ENCODE measurements at places on chromosomes 5 and 9.

- ATAC-seq = no peak
These were observed 266.0 kb downstream of the DTWD2 start for GRCh38 chr5:118722122-118723020.

DNA sequence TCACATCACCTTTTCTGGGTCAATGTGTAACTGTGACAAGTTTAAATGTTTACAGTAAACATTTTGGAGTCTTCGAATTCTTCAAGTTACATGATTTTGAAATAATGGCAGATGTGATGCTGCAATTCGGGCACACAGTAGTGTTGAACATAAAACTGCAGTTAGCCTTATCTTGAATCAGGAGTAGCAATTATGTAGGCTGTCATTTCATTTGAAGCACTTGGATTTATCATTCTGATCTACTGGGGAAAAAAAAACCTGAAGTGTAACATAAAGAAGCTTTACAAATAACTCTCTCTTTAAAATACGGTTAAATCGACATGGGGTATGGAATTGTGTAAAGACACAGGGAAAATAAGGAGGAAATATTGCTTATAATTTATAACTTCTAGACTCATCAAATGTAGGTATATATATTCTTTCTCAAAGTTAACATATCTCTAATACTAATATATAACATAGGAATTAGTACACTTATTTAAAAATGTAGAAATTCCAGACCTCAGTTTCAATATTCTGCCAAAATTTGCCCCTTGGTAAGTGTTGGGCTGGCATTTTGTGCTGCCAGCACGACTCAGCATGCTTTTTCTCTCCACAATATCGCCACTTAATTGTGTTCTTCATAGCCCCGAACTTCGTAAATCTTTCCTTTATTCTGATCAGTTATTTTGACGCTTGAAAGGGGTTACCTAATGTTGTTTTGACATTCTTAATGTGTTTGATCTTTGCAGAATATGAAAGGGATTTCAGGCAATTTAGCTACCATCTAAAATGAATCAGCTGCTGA is 226.7 kb downstream of the PRR16 start:
- no peak for ATAC-seq

- no peak for ATAC-seq
These were observed 127.7 kb downstream of the DIRAS2 start for GRCh38 chr9:90514877-90515276.

DNA sequence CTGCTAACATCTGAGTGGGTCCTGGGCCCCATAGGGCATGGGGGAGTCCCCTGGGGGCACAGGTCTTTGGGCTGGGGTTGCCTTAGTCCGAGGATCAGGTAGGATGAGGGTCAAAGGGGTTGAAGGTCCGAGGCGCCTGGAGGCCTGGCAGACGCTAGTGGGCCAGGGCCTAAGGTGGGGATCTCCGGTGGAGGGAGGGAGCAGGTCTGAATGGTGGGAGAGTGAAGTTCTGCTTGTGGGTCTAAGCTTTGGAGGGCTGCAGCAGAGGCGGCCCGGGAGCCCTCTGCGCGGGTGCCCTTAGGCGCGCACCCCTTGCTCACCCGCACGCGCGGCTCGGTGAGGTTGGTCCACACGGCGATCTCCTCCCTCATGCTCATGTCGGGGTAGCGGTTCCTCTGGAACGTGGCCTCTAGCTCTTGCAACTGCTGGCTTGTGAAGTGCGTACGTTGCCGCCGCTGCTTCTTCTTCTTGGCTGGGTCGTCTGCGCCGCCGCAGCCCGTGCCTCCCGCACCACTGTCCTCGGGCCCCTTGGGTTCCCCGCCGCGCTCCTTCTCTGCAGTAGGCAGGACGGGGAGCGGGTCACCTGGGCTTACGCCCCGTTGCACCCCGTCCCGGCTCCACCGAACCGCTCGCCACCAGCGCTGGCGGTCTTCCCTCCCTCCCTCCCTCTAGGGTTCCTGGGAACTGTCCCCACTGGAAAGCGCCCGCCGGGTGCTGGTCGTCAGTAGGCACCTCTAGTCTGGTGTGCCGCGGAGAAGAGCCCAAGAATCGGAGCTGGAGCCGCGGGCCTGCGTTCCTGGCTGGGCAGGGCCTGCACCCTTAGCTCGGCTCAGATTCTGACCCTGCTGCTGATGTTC is 2.8 kb downstream of the PITX1 start:
- ATAC-seq = no peak

DNA sequence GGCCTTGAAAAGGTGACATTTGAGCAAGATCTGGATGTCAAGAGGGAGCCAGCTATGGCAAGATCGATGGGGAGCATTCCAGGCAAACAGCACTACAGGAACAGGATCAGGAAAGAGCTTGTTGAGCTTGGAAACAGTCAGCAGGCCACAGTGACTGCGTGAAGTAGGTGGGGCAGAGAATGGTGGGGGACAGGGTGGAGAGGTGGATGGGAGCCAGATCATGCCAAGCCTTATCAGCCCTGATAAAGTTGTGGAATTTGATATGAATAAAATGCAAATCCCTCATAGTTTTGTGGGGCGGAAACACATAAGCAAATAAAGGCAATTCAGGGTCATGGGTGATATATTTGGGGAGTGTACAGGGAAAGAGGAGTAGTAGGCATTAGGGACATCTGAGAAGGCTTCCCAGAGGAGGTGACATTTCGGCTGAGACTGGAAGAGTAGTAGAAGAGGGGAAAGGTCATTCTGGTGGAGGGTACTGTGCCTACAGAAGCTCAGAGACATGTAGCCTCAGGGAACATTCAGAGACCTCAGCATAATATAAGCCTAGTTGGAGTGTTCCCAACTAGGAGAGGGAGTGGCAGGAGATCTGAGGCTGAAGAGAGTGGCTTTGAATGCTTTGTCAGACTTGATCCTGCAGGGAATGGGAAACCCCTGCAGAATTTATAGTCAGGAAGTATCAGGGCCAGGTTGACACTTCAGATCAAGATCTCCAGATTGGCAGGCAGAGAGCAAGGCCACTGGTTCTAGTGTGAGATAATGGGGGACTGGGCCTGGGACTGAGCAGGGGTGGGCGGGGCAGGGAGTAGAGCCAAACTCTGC is 9.7 kb upstream of the CYSTM1 start:
- no peak for ATAC-seq

DNA sequence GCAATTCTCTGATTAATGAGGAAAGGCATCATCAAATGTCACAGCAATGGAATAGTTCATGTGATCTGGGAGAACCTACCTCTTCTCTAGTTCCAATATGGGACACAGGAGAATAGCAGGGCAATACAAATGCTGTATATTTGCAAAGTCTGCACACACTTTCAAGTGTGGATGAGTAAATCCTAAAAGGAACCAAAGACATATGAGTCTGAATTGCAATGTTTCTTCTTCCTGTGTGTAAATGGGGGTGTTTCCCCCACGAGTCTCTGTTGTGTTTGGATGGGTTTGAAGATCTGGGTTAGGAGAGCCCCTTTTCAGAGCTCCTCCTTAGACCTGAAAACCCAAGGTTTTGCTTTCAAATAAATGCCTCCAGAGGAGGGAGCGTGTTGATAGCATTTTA is 26.9 kb downstream of the SLC46A2 start:
- ATAC-seq = no peak

- peak; percentile 39 for ATAC-seq
These were observed at the start of gene SPATA6L for GRCh38 chr9:4666042-4666699. Gene SPATA6L (minus strand): TSS chr9:4666480. CDS start chr9:4666250, 230 bp downstream.

DNA sequence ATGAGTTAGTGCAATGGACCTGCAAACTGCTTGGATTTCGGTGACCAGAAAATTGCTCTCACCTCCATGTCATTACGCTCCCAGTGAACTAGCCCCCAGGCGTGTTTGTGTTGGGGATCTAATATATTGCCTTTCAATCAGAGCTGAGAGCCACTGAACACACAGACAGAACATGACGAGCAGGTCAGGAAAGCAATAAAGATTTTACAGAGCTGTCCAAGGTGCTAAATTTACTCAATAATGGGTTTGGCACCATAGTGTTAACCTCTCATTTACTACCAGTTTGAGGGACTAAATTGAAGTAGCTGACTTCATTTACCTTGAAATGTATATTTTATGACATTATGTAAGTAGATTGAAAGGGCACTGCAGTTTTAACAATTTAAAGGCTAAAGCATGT is 383.0 kb downstream of the EBF1 start:
- ATAC-seq = no peak

GRCh38 chr9:105859428-105860091 is 165.2 kb downstream of the TMEM38B start:
- no peak for ATAC-seq

DNA sequence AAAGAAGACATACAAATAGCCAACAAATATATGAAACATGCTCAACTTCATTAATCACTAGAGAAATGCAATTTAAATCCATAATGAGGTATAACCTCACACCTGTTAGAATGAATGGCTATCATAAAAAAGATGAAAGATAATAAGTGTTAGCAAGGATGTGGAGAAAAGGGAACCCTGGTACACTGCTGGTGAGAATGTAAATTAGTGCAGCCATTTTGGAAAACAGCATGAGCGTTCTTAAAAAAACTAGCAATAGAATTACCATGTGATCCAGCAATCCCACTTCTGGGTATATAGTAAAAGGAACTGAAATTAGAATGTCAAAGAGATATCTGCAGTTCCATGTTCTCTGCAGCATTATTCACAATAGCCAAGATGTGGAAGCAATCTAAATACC is 64.2 kb upstream of the CEP78 start:
- ATAC-seq = no peak

DNA sequence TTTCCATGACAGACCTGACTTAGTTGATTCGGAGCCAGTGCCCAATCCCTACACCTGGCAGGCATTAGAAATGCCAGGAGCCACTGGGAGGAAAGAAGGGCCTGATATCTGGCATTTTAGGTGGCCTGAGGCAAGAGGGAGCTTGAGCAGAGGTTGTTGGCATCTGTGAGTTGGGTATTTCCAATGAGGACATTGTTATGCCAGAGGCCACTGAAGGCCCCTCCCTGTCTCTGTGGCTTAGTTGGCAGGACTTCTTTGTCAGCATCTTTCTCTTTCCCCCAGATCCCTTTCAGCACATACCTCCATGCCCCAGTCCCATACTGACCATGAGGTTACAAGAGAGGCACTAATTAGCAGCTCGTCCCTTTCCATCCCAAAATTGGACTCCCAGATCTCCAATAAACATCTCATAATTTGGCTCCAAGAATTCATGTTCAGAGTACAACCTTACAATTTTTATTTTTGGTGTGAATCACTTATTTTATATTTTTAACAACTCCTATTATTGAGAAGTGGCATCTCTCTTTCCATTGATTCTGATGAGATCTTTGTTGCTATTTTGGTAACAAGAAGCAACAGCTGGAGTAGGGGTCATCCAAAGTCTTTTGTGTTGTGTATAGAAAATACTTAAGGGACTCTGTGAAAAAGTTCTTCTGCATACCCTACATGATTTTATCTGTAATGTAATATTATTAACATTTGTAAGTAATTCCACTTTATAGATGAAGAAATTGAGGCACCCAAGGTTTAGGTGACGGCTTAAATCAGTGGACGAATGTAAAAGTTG is 68.6 kb upstream of the MAP3K1 start:
- ATAC-seq = no peak

DNA sequence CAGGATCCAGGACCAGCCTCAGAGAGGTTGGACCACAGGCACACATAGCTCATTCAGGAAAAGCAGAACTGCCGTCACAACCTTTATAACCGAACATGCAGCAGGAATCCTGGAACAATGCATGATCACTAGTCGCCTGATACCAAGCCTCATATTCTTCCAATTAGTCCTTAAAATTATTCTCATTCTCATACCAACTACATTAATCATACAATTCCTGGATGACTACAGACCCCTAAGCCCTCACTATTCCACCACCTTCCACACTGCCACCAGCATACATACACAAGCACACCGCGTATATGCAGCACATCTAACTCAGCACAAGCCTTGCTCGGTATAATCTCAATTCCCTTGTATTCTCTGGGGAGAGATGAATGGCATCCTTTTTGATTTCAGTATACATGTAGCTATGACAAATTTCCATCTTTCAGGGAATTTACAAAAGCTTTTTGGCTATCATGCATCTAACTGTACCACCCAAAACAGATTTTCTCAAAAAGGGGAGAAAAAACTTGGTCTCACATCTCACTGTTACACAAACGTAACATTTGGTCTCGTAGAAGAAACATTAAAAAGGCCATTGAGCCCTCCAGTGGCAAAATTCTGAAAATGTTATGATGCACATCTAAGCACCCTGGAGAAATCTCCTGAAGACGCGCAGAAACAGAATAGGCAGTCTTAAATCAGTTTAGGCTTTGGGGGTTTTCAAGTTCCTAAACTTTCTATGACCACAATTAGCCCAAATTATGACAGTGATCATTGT is 46.2 kb downstream of the MCTP1 start:
- ATAC-seq = no peak

DNA sequence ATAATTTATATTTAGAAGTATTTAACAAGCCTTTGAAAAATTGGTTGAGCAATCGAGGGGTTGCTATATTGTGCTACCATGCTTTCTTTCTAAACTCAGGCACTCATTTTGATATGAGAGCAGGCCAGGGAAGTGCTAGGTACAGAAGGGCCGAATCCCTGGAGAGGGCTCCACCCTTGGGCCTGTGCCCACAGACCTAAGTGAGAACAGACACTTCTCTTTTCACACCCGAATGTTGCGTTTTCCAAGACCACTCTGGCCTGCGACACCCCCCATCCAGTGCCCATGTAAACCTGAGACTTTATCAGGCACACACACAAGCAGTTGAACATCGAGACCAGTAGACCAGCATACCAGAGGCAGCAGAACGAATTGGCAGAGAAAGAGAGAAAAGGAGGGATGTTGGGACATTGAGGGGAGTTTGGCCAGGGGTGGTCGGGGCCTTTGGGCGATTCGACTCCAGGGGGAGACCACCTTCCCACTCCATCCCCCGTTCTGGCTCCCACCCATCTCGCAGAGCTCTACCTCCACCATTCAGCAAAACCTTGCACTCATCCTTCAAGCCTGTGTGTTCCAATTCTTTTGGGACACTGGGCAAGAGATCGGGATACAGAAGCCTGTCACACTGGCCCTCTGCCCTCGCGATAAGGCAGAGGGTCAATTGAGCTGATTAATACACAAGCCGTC is 134.8 kb downstream of the FBXO4 start:
- no peak for ATAC-seq

- no peak for ATAC-seq
These were observed 202.7 kb upstream of the CDKN2B start for GRCh38 chr9:22211588-22212360.

DNA sequence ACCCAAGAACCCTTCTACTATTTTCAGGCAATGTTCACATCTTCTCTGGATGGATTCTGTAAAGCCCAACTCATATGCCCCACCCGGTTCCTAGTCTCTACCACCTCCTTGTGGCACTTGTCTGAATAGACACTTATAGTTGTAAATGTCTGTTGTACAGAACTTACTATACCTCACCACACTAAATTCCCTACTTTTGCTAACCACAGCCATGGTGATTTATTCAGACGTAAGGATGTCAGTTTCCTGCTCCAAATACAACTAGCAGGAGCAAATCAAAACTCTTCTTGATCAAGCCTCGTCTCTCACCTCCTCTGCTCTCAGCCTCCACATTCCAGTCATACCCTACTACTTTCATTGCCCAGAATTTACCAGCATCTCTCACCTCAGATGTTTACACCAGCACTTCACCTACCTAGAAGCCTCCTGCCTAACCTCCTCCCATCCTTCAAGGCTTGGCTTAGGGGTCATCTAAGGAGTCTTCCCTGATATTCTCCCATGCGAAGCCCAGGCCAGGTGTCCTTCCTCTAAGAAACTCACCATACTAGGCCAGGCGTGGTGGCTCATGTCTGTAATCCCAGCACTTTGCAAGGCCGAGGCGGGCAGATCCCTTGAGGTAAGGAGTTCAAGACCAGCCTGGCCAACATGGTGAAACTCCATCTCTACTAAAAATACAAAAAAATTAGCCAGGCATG is 75.5 kb downstream of the MAPKAP1 start:
- peak; percentile 51 for ATAC-seq

Data from gastroesophageal sphincter (tissue), 4 donors.